SW 1271 (cell line): ENCODE measurements at places on chromosomes 5 and 9.

- DNase-seq: no peak
Measured at GRCh38 chr9:17057729-17058128, 77.1 kb upstream of the CNTLN start.

- DNase-seq: peak; percentile 38
Measured at GRCh38 chr9:136546697-136547501, 1.1 kb upstream of the NOTCH1 start.

- peak; percentile 29 for DNase-seq
Measured at GRCh38 chr9:2859776-2860379, 16.0 kb upstream of the PUM3 start.

GRCh38 chr5:39412721-39413394 lies 11.9 kb downstream of the DAB2 start:
- no peak for DNase-seq

GRCh38 chr5:2912741-2913140 lies 161.3 kb upstream of the IRX2 start:
- DNase-seq: no peak
